Prostate gland (tissue), 2 donors: ENCODE measurements at places on chromosomes 7 and 10. TPM values are rescaled to one million over a fixed set of nuclear protein-coding genes. Genes with fewer than 3 reads are reported as not detected.

The PTEN gene
- 90.2 TPM for total RNA-seq

The HNRNPF gene
- 199 TPM for total RNA-seq

The CABCOCO1 gene
- total RNA-seq: 1.0 TPM

The LAMB1 gene
- total RNA-seq: 15.5 TPM

The GBX1 gene
- total RNA-seq: not detected

The HOXA3 gene
- 3.1 TPM for total RNA-seq

The TET1 gene
- total RNA-seq: 5.1 TPM

The CDHR1 gene
- total RNA-seq: 0.45 TPM

The NME8 gene
- total RNA-seq: 0.91 TPM

The SAMD9L gene
- 2.2 TPM for total RNA-seq

The SFTPA2 gene
- 38.5 TPM for total RNA-seq

The TUBAL3 gene
- total RNA-seq: not detected

The DNAJC12 gene
- total RNA-seq: 6.4 TPM

The GPR158 gene
- total RNA-seq: 1.5 TPM

The TUBB8 gene
- total RNA-seq: not detected

The NOM1 gene
- total RNA-seq: 10.4 TPM

The CPA2 gene
- total RNA-seq: not detected

The MOGAT3 gene
- total RNA-seq: not detected

The ANXA8 gene
- 13.9 TPM for total RNA-seq

The WIPF3 gene
- 3.0 TPM for total RNA-seq

The PNLIPRP1 gene
- total RNA-seq: not detected

The TCAF2 gene
- 12.1 TPM for total RNA-seq

The KAT6B gene
- 28.0 TPM for total RNA-seq

The HOXA6 gene
- 6.9 TPM for total RNA-seq

The CEP55 gene
- 4.7 TPM for total RNA-seq

The PILRA gene
- total RNA-seq: 4.9 TPM

The TRPV5 gene
- total RNA-seq: not detected

The GFRA1 gene
- total RNA-seq: 5.1 TPM

The LEP gene
- not detected for total RNA-seq

The RBM17 gene
- 59.2 TPM for total RNA-seq

The HMX3 gene
- not detected for total RNA-seq

The TMEM196 gene
- not detected for total RNA-seq

The UMAD1 gene
- total RNA-seq: 31.4 TPM

The CCDC172 gene
- total RNA-seq: not detected

The ZNF365 gene
- 0.55 TPM for total RNA-seq

The SRRM3 gene
- total RNA-seq: 6.8 TPM

The IL2RA gene
- total RNA-seq: 1.9 TPM

The AGBL3 gene
- total RNA-seq: 2.6 TPM

The CPA4 gene
- total RNA-seq: not detected

The PI4K2A gene
- total RNA-seq: 12.3 TPM

The LFNG gene
- 45.6 TPM for total RNA-seq

The ETV1 gene
- 9.2 TPM for total RNA-seq

The LLCFC1 gene
- not detected for total RNA-seq

The CALML5 gene
- 0.46 TPM for total RNA-seq

The FAM221A gene
- total RNA-seq: 30.8 TPM

The NKX1-2 gene
- total RNA-seq: 0.85 TPM

The SPDYE5 gene
- not detected for total RNA-seq

The GPNMB gene
- 49.9 TPM for total RNA-seq

The OR9A2 gene
- not detected for total RNA-seq

The AKR1C4 gene
- total RNA-seq: not detected

The STEAP4 gene
- total RNA-seq: 39.6 TPM

The ITGB8 gene
- total RNA-seq: 50.3 TPM

The NODAL gene
- total RNA-seq: not detected

The TLL2 gene
- 0.28 TPM for total RNA-seq
